ELR (cell line): ENCODE measurements at places on chromosomes 5 and 9.

GRCh38 chr5:174687503-174687902, 36.9 kb upstream of the MSX2 start:
- no peak for DNase-seq

GRCh38 chr5:150419630-150420270, 7.0 kb upstream of the CD74 start:
- DNase-seq = no peak

DNA sequence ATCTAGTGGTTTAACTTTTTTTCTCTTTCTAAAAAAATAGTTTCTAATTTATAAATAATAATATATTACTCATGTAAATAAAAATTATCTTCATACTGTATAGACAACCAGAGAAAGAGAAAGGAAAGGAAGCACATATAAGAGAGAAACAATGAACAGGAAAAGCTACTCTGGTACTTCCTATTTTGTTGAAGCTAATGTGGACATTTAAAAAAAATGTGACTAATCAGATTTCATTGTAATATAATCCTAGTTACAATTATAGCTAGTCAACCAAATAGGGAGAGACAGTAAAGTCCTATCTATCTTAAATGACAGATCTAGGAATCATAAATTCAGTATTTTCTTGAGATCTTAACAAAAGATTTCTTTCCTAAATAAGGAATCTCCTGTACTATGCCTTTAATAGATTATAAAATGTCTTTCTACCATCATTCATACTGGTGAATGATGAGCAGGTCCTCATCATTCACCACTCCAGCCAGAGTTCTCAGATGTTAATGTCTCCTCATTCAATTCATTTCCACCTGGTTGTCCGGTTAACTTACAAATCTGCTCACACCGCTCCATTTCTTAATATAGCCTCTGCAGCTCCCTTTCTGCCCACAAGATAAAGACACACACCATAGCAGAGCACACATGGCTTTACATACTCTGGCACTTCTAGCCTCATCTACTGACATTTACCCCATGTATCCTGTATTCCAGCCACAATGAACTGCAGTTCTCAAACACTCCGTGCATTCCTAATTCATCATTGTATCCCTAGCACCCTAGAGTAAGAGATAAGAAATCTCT, 30.9 kb downstream of the ZFR start:
- no peak for DNase-seq

GRCh38 chr5:141559461-141559860, 59.3 kb downstream of the DIAPH1 start:
- peak; percentile 56 for DNase-seq

DNA sequence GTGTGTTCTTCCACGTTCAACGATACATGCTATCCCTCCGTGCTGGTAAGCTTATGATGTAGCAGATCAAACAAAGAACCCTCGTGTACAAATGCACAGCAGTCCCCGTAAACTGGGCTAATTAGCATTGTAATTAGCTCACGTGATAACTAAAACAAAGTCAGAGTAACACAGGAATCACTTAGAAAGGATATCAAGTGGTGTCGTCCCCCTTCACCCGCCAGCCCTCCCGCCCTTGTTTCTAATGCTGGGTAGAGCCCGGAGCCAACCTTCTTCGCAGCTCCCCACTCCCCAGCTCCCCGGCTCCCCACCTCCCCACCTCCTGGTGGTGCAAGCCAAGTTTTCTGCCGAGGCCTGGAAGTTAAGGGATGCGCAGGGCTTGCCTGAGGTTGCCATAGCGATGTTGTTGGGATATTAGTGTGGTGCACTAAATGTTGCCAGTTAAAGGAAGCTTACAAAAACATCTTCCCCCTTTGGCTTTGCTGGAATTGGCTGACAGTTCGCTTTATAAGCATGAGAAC, 357.9 kb upstream of the CCNH start:
- no peak for DNase-seq

DNA sequence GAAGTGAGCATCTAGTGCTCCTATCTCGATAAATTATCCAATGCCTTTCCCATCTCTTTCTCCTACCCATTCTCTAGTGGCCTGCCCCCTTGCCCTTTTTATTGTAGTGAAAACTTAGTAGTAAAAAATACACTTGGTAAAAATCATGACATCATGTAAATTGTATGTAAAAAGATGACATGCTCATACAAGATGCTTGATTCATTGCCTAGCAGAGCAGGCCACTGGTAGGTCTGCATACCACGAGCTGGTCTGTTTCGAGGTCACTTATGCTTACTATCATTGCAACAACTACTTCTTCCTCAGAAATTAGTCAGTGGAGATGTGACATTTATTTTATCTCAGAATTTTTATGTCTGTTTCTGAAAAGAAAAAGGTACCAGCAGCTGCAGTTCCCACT, 177.3 kb downstream of the C9orf152 start:
- peak; percentile 84 for DNase-seq

- DNase-seq = no peak
Measured at GRCh38 chr9:117887383-117887782, 183.2 kb downstream of the TLR4 start.

DNA sequence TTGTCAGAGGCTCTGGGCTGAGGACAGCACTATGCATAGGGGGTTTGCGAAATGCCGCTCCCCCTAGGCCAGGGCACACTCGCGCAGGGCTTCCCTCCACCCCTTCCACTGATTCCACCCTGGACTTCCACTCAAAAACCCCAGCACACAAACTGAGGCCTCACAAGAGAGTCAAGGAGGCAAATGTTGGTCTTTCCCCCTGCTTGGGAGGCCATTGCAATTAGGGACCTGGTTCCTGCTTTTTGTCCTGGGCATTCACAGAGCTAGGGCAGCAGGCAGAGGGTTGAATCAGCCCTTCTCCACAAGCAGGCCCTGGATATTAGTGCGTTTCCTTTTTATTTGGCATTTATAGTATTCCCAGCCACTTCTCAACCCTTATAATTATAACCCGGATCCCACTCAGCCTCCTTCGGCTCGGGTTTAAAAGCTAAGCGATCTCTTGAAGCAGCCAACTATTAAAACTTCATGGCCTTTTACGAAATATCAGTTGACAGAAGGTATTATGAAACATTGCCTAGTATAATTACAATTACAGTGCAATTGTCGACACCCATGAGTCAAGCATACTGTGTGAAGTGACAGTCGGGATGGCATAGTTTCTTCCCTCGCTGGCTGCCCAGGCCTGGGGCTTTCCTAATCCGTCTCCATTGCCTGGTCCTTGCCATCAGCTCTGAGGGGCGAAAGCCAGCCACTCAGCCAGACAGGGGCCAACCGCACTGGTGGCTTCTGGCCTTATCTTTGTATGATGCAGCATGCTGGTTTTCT, 285.5 kb upstream of the MAP3K1 start:
- DNase-seq = no peak

DNA sequence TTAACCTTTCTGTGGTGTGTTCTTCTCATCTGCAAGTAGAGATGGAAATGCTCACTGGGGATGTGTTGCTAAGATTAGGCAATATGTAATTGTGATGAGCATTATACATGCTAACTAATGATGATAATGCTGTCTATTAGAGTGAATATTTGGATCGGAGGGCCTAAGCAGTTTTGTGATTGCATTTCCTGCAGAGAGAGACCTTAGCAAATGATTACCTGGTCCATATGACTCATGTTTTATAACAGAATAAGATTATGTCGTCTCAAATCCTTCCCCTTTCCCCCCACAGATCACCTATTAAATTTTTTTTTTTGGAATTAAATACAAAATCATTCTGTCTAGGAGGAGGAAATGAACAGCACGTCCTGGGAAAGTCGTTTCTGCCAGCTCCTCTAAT, 82.7 kb downstream of the IZUMO3 start:
- no peak for DNase-seq

GRCh38 chr9:96574455-96574854, 45.2 kb downstream of the CDC14B start:
- DNase-seq = no peak

DNA sequence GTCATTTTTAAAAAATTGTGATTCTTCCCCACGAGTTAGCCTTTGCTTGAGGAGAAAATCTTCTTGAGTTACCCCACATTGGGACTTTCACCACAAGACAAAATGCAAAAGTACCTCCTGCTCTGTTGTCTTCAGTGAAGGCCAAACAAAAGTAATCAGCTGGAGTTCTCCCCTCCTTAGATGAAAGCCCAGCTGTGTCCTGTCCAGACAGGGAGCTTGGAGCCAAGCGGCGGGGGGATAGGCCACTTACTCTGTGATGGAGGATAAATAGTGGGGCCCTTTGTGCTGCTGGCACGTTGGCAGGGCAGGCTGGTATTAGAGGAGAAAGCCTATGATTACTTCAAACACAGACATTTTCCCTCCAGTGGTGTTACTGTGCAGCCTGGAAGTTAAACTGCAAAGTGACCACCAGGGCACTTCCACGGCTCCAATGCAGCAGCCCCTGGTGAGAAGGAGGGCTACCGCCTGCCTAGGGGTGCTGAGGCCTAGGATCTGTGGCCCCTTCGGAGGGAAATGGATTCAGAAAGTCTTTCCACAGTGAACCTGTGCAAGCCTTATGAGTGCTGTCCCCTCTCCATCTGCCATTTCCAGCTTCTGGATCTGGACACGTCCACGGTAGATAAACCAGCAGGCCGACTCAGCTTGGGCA, 155.0 kb downstream of the TMEM167A start:
- DNase-seq = no peak

- DNase-seq = no peak
Measured at GRCh38 chr9:121123816-121124535, 49.2 kb downstream of the CNTRL start.

DNA sequence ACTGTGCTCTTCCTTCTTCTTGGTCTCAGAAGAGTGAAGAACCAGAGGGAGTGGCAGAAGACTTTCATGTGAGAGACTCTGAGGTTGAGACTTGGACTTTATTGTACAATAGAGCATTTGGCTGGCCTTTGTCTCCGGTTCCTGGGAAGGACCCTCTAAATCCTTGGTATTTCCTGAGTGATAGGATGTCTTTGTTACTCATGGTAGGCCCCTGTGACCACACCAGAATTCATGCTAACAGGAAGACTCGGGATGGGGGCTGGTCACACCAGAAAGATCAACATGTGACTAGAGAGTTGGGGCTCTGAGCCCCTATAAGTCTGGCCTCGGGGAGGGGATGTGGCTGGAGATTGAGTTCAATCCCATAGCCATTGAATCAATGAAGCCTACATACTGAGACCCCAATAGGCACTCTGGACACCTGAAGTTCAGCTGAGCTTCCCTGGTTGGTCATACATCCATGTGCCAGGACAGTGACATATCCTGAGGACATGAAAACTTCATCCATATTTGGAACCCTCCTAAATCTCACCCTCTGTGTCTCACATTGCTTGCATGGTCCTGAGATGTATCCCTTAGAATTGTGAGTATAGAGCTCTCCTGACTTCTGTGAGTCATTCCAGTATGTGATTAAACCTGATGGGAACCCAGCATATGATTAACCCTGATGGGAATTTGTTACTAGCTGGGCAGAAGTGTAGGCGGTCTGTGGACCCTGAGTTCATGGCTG, 201.7 kb downstream of the GADD45G start:
- no peak for DNase-seq

- no peak for DNase-seq
Measured at GRCh38 chr9:104104360-104104759, 10.3 kb downstream of the SMC2 start.

DNA sequence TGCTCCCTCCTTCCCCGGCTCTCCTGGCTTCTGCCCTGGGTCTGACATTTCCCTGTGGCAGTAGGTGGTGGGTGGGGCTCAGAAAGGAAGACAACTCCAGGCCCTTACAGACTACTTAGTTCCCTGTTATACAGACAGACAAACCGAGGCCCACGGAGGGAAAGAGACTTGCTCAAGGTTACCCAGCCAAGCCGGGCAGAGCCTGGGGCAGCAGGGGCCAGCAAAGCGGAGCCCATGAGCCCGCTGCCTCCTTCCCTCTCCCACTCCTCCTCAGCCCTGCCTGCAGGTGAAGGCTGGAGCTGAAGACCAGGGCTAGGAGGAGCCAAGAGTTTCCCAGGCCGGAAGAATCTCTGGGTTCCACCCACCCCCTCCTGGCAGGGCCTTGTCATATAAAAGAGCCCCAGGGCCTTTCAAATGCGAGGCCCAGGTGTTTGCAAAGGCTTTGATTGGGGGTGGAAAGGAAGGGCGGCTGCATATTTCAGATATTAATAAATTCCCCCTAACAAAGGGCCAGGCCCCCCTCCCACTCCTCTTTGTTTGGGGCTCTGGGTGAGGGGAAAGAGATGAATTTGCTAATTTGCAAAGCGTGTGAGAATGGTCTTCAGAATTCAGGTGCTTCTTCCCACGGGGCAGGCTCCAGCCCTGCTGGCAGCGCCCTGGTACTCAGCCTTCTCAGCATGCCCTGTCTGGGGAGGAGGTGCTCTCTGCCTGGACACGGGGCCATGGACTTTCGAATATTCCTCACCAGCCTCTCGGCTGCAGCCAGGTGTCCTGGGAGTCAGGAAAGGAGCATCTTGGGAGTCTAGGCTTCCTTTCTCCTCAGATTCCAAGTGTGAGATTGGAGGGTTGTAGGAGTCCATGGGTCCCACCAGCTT, 21.5 kb downstream of the SLC6A7 start:
- no peak for DNase-seq

- DNase-seq = no peak
Measured at GRCh38 chr9:90309809-90310520, 332.7 kb downstream of the DIRAS2 start.

DNA sequence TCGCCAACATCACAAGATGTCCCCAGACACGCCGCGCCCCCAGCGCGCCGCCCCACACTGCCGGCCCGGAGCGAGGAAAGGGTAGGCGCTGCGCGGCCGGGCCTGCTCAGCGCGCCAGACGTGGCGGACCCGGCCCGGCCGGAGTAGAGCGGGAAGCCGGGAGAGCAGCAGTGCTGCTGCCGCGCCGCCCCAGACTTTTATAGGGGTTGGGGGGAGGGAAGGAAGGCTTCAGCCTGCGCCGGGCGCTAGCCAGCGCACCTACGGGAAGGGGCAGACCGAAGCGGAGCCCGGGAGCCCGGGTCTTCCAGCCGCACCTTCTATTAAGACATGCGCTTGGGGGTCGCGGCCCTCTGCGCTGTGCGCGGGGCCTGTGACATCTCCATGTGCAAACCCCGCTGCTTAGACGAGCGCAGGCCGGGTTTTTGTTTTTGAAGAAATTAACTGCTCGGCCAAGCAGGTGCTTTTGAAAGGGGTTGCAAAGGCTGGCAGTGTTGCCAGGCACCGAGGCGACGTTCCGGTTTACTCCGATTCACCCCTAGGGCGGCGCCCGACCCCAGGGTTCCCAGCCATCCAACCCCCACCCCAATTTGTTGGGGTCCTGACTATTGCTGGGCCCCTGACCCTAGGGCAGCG, 353 bp upstream of the PAX5 start:
- peak; percentile 34 for DNase-seq

DNA sequence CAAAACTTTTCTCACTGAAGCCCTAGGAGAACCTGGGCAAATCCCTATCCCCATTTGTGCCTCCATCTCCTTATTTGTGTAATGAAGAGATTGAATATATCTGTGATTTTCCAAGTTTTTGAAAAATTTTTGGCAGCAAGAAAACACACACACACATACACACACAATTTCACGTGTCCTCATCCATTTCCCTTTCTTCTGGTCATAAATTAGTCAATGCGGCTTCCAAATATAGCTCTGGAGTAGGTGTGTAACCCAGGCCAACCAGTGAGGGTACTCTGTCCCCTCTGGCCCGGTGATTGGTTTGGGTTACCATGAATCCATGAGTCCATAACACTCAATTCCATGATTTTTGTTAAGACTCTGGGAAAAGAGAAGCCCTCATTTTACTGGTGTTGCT, 12.7 kb downstream of the CSF1R start:
- no peak for DNase-seq
